Activated CD4-positive, alpha-beta T cell treated with anti-CD3 and anti-CD28 coated beads, Interleukin-2, amount 10 ng/mL, durations not matched to agents 24 days and 14 days (primary cell): ENCODE measurements at places on chromosomes 6 and 20.

- peak; percentile 89 for DNase-seq
These were observed 667 bp downstream of the STX11 start for GRCh38 chr6:144150710-144151657.

DNA sequence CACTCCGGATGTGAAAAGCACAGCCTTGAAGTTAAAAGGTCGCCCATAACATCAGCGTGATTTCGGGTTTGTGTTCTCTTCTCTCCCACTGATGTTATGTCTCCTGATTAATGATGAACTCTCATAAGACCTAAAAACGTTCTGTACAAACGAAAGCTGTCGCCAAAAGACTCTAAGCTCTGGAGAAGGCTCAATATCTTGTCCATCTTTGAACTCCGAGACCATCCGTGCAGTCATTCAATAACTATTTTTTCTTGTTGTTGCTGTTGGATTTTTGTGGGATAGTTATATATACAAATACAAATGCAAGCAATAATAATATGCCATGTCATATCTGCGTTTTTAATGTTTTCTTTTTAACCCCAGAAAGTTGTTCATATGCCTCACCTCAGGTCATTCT, 291.8 kb upstream of the MARCKS start:
- no peak for DNase-seq

DNA sequence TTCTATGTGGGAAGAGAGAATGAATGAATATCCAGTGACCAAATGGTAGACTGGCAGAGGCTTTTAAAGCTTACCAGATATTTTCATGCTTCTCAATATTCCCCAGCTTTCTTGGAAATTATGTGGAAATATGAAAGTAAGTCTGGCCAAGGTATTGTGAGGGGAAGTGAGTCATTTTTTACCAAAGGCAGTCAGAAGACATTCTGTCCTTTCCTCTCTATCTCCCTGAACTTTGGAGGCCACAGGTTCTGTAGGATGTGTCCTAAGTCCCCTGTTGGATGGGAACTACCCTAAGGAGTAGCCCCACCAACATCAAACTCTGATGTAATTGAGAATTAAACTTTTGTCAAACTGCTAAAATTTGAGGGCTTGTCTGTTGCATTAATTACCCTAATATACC, 593.8 kb upstream of the NRSN1 start:
- DNase-seq = no peak

DNA sequence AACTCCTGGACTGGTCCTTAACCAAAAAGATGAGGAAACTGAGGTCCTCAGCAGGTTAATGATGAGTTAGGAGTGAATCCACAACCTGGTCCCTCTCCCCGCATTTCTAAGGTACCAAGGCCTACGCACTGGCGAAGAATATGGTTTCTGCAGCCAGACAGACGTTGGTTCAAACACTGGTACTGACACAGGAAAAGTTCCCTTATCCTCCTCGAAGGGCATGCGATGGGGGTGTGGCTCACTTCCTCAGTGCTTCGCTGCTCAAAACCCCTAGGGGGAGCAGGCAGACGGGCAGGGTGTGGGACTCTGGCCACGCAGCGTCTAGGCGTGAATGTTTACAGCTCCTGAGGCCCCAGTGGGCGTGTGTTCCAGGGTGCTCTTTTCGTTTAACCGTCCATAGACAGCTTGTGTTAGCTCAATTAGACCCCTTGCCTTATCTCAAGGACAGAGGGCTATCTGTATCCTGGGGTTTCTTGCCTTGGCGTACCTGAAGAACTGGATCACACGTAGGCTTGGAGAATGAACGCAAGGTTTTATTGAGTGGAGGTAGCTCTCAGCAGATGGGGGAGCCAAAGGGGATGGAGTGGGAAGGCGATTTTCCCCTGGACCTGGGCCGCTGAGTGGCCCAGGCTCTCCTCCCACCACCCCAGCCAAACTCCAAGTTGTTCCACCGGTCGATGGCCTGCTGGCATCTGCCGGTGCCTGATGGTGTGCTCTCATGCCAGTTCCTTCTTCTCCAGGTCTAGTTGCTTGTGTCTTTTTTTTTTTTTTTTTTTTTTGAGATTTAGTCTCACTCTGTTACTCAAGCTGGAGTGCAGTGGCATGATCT, 31.8 kb upstream of the PTPN1 start:
- DNase-seq = peak; percentile 94
